ENCODE measurements at places on chromosomes 13 and 19.

- DNase-seq = no peak
Observed at GRCh38 chr19:54128441-54128725, 9.2 kb upstream of the CNOT3 start.

DNA sequence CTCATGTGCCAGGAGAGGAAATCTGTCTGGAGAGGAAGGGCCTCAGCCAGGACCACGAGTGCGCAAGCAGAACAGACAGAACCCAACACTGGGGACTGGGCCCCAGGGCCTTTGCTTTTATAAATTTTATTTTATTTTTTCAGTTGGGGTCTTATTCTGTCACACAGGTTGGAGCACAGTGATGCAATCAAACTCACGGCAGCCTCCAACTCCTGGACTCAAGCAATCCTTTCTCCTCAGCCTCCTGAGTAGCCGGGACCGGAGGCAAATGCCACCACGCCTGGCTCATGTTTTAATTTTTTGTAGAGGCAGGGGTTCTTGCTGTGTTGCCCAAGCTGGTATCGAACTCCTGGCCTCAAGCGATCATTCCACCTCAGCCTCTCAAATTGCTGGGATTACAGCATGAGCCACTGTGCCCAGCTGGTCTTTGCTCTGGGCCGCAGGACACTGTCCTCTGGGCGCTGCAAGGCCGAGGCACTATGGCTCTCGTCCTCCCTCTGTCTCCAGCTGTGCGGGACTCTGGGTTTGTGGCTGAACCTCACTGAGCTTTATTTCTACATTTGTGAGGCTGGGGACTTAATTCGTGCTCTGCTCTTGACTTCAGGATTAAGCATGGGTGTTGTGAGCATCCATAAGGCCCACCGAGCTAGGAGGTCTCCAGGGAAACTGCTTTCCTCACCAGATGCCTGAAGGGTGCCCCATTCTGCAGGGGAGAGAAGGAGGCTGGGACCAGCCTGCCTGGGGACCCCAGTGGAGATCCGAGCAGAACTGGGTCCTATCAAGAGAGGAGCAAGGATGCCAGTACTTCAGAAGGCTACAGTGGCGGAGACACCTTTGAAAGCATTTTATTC lies 144.2 kb upstream of the VSTM2B start:
- DNase-seq = no peak

GRCh38 chr19:8612807-8613171 lies 2.3 kb upstream of the ADAMTS10 start:
- no peak for DNase-seq

DNA sequence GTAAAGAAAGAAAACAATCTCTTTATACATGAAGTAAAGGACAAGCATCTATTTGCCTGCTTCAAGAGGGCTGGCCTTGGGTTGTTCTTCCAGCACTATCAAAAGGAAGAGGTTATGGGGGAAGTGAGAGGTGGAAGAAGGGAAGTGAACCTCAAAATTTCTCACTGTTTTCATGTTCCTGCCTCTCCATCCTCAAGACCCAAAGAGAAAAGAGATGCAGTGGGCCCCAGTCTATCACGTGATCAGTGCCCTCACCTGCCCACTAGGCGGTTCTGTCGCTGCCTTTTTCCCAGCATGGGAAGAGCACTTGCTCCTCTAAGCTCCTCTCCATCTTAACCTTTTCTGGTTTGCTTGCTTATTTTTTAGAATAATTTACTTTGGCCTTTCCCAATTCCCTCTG lies 6.2 kb upstream of the USP12 start:
- no peak for DNase-seq

DNA sequence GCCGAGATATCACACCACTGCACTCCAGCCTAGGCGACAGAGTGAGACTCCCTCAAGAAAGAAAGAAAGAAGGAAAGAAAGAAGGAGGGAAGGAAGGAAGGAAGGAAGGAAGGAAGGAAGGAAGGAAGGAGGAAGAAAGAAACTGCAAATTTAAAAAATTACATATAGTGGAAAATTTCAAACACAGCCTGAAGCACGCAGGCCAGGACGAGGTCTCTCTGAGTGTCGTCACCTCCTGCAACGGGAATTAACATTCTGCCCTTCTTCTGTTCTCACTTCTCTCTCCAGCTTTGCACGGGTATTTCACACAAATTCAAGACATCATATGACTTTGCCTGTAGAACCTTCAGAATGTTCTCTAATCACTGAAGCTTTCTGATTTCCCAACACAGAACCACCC lies 108.2 kb downstream of the GNG7 start:
- DNase-seq = no peak

DNA sequence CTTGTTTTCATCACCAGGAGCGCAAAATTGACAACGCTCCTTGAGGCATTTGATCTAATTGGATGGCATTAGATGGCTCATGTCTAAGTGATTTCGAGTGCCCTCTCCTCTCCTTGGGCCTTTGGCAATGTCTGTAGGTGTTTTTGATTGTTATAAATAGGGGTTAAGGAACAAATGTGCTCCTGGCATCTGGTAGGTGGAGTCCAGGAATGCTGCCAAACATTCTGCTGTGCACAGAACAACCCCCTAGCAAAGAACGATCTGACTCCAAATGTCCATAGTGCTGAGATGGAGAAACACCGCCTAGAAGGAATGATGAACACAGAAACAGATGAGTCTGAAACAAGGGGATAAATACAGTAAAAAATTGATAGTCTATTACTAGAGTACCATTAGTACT lies 68.0 kb upstream of the C1QTNF9B start:
- DNase-seq = no peak

- peak; percentile 29 for DNase-seq
Observed at GRCh38 chr13:31264151-31264550, 64.4 kb downstream of the B3GLCT start.

GRCh38 chr19:57537953-57538547 lies 10.9 kb downstream of the ZNF549 start:
- DNase-seq = no peak

DNA sequence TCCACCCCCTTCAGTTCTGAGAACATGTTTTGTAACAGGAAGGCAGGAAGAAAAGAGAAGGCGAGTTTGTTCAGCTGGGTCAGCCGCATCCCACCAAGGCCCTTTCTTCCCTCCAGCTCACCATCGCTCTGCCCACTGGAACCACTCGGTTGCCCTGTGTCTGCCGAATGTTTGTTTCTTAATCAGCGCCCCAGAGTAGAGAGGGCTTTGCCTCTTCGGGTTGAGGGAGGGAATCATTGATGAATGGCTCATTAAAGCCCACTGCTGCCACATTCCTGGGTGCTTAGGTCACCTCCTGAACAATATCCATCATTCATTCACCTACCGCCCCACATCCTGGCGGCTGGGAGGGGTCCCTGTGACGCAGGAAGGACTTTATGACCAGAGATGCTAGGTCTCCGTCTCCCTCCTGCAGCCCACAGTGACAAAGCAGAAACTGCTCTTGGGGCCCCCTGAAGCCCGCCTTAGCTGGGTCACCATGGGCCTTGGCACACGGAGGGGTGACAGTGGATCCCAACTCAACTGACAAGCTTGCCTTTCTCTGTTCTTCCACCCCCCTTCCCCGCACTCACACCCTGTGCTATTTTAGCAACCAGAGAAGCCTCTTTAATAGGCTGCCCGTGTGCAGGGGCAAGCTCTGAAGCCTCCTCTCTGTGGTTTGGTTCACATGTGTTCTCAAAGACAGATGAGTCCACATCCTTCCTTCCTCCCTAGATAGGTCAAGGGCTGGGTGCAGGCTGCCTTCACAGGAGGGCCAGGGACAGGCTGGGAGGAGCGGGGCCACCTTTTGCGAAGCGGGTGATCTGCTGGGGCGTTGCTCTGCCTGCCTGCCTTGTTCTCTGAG lies 46.2 kb downstream of the ACTN4 start:
- peak; percentile 63 for DNase-seq

DNA sequence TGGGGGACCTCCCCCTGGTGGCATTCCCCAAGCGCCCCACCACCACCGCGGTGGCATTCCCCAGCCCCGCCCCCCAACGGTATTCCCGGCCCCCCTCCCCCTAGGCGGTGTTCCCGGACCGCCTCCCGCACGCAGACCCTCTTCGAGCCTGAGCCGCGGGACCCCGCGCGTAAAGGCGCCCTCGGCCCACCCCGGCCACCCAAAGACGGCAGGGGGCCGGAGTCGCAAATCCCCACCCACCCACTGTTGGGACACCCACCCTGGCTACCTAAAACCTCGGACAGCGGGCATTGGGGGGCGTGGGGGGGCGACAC lies 22.4 kb downstream of the OLFM2 start:
- no peak for DNase-seq

DNA sequence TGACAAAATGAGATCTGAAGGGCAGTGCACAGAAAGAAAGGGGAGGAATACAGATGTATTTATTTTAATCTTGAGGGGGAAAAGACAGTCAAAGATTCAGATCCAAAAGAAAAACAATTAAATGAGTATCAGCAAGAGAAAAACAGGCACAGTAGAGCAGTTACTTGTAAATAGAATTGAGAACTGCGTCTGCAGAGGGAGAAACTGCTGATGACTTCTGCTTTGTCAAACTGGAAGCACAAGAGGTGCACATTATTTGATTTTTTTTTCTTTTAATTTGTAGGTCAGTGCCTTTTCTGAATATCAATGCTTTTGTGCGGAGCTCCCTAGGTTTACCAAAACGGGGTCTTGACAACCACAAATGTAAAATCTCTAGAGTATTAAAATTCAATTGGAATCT lies 37.3 kb downstream of the EFNB2 start:
- DNase-seq = no peak

DNA sequence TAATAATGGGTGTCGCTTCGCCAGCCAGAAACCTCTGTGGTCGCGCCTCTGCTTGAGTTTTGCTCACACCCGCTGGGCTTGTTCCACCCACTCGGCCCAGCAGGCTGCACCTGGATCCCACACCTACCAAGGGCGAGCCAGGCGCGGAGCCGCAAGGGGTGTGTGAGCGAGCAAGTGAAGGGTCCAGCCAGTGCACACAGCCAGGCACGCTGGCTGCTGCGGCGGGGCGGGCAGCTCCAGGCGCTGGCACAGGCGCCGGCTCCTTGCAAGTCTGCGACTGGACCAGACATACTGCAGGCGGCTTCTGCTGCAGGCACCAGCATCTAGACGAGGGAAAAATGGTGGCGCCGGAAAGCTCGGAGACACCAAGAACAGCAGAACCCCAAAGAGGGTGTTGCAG lies 1.8 kb upstream of the ZNF256 start:
- no peak for DNase-seq

GRCh38 chr13:78334059-78334458 lies 269.3 kb downstream of the POU4F1 start:
- no peak for DNase-seq

- no peak for DNase-seq
Observed at GRCh38 chr19:47230921-47231214, at the start of gene BBC3. TSS of gene BBC3 (minus strand) at chr19:47231199. CDS start at chr19:47228431, 2,768 bp downstream.

GRCh38 chr19:41626278-41626677 lies 596 bp downstream of the CEACAM4 start:
- no peak for DNase-seq
